Fibroblast of skin of scalp (primary cell): ENCODE measurements at places on chromosomes 11 and 22.

DNA sequence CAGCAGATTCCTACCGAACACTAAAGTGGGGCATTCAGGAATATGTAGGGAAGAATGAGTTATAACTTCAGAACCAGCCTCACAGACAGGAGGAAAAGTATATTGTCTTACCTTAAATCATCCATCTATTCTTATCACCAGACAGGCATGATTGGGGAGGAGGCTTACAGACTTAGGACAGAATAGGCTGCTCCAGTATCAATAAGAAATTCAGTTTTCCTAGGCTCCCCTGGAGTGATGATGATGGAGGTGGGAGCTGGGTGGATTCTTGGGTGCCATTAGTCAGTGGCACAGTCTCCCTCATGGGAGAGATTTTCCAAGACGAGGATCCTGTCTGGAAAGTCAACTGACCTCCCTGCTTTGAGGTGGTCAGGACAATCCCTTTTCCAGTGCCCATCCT, 225.0 kb downstream of the AASDHPPT start:
- no peak for DNase-seq

- no peak for DNase-seq
Observed at GRCh38 chr11:75526192-75526541, 426 bp upstream of the GDPD5 start.

GRCh38 chr11:8016440-8016839, 29.3 kb downstream of the EIF3F start:
- no peak for DNase-seq

DNA sequence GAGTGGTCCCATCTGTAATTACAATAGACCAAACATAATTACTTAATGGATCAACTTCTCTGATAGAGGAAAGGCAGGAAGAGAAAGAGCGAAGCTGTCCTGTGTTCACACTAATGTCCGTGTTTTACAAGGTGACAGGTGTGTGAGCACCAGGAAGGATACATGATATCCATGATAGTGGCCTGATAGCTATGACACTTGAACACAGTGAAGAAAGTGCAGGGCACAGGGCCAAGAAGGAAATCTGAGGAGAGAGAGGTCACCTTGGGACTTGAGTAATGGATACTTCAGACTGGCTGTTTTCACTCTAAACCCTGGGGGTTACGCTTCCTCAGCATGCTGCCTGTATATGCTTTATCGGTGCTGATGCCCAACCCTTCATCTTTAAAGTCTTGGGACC, 29.4 kb downstream of the TUB start:
- no peak for DNase-seq

DNA sequence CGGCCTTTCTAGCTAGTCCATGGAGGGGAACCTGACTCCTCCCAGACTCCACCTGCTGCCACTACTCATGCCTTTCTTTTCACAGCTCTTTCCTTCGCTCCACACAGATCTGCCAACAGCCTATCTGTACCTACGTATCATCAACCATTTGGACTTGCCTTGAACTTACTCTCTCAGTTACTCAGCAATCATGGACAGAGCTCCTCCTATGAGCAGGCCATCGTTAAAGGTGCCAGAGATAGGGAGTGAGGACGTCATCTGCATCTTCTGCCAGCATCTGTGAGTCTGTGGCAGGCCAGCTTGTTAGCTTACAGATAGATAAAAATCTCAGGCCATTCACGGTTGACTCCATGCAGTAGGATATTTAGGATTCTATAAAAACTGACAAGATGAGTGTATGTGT, 162.9 kb upstream of the ZBED5 start:
- no peak for DNase-seq

DNA sequence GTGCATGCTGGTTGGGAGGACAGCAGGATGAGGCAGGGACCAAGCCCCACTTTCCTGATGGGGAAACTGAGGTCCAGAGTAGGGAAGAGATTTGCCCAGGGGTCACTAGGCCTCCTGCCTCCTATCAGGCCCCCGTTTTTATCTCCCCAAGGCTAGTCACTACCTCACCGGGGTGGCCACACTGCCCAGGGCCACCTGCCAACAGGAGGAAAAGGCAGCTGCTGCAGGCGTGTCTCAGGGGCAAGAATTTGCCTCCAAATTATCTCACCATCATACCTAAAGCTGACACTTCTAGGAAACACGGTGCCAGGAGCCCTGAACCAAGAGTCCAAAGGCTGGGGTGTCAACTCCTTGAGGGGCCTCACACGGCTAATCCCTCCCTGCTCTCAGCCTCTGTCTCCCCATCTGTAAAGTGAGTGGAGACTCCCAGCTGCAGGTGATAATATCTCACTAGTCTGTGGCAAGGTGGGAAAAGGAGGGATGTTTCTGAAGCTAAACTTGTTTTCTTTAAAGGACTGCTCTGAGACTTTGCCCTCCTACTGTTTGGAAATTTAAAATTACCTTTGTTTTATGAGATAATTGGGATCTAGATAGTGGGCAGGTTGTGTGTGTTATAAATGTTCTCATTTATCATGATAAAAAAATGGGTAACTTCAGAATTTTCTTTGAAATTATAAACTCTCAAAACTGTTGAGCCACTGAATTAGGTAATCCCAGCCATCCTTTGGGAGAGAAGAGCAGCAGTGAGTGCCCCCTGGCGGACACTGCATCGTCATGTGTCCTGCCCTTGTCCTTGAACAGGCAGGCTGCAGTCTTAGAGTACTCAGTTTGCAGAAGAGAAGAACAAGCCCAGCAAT, 60.0 kb downstream of the MYO7A start:
- DNase-seq: peak; percentile 70

DNA sequence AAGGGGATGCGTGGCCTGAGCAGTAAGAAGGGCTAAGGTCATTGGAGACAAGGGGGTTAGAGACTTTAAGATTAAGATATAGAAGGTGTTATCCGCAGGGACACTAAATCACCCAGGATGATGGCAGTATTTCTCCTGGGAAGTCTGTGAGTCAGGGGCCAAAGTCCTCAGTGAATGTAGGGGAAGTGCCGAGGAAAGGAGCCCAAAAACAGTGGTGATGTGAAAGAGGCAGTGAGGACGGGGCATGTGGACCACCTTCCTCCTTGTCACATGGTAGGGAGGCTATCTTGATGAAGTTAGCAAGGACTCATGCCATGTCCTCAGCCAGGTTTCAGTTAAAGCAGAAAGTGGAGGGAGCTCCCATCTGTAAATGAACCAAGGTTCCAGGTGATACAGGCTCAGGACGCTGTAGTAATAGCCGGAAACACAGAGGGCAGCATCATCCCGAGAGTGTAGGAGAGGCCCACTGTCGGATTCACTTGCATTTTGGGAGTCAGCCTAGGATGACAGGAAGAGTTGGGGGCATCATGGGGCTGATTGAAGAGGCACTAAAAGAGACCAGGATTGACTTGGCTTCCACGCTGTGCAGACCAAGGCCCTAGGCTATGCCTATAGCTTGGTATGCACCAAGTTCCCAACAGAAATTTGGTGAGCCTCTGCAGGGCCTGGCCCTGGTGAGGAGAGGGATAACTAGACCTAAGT, 33.5 kb downstream of the WEE1 start:
- DNase-seq: no peak

DNA sequence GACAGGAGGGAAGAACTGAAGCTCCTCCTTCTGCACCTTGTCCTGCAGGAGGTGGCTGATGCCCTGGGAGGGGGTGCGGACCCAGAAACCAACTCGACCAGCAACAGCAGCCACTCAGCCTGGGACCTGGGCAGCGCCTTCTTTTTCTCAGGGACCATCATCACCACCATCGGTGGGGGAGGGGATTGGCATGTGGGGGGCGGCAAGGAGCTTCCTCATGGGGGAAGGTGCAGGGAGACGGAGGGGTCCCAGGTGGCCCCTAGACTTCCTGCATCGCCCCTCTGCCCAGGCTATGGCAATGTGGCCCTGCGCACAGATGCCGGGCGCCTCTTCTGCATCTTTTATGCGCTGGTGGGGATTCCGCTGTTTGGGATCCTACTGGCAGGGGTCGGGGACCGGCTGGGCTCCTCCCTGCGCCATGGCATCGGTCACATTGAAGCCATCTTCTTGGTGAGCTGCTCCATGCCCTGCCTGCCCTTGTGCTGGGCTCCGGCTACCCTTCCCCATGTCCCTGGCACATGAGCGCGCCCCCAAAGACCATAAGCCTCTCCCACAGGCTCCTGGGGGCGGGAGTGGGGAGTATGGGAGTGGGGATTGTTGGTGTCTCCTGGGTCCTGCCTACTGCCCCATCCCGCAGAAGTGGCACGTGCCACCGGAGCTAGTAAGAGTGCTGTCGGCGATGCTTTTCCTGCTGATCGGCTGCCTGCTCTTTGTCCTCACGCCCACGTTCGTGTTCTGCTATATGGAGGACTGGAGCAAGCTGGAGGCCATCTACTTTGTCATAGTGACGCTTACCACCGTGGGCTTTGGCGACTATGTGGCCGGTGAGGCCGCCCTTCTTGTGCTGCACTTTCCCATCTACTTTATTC, 3.1 kb upstream of the CATSPERZ start:
- no peak for DNase-seq

- no peak for DNase-seq
Observed at GRCh38 chr11:67366546-67366945, 6.9 kb downstream of the CLCF1 start.

DNA sequence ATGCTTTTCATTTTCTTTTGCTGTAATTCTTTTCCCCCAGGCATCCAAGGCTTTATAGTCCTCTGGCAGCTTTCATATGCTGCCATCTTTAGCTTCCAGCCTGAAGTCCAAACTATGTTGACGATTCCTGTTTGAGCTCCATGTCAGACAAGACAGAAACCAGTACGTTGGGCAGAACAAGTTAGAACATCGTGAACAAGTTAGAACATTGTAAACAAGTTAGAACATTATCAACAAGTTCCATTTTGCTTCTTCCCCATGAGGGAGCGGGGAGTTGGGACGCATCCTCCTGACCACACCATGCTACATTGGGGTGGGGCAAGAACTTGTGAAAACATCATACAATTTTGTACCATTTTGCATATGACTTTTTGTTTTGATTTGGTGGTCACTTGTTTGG, 23.9 kb downstream of the GLB1L2 start:
- DNase-seq: no peak

DNA sequence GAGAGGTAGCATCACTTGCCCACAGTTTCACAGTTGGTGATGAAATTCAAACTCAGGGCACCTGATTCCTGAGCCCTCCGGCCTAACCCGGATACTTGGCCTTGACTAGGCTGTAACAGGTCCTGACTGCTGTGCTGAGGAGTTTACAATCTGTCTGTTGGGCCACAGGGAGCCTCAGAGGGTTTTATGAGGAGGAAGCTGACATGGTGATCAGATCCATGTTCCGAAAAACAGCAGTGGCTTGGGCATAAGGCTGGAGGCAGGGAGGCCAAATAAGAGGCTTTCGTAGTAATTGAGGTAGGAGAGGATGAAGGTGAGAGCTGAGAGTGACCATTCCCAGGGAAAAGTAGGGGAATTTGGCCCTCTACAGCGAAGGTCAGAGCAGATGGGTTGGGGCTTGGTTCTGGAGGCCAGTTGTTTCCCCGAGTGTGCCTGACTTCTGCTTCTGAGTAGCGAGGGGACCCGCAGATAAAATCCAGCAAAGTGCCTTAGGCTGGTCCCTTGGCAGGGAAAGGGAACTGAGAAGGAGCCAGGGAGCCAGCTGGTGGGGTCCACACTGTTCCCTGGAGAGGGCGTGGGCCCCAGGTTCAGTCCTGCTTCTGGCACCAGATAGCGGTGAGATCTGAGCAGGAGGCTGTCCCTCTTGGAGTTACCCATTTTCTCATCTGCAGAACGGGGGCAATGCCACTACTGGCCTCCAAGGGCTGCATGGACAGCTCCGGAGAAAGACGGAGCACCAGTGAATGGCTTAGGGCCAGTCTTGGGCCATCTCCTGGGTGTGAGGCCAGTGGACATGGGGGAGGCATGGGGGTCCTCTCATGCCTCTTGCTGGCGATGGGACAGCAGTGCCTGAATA, 6.5 kb downstream of the PRDM11 start:
- DNase-seq: no peak

DNA sequence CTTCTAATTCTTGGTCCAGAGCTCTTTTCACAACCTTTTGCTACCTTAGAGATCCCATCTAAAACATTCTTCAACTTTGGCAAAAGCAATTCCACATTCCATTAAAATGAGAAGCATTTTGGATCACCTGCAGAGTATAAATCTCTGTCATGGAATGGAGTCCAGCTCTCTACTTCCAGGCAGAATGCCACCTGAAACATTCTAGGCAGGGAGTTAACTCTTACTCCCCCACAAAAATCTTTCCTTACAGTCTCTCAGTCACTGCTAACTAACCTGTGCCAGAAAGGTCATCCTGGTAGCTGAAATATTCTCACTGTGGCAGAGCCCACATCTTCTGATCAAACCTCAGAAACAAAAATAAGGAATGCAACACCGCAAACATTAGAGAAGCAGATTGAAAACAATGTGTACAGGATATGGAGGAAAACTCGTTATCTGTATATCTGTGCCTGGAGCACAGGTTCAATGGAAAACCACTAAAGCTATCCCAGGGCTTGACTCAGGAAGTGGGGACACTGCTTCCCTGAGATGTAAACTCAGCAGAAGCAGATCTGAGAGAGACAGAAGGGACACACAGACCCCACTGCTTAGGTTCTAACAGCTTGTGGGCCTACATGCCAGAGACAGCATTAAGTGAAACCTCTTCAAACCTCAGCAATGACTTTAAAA, 78.9 kb downstream of the KCNC1 start:
- DNase-seq: no peak

DNA sequence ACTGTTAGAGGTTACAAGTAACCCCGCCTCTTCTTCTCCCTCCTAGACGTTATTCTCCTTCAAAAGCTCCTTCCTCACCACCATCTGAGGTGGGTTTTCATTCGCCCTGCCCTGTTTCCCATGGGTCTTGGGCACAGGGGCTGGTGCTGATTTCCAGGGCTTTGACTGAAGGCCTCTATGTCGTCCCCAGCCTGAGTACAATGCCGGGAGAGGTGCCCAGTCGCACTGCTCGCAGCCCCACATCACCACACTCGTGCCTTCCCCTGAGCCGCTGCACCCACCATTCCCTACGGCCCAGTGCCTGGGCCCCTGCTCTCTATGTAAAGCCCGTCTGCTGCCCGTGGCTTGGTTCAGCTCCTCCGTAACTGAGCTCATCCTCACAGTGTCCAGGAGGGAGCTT, 169.8 kb downstream of the DSCAML1 start:
- no peak for DNase-seq

DNA sequence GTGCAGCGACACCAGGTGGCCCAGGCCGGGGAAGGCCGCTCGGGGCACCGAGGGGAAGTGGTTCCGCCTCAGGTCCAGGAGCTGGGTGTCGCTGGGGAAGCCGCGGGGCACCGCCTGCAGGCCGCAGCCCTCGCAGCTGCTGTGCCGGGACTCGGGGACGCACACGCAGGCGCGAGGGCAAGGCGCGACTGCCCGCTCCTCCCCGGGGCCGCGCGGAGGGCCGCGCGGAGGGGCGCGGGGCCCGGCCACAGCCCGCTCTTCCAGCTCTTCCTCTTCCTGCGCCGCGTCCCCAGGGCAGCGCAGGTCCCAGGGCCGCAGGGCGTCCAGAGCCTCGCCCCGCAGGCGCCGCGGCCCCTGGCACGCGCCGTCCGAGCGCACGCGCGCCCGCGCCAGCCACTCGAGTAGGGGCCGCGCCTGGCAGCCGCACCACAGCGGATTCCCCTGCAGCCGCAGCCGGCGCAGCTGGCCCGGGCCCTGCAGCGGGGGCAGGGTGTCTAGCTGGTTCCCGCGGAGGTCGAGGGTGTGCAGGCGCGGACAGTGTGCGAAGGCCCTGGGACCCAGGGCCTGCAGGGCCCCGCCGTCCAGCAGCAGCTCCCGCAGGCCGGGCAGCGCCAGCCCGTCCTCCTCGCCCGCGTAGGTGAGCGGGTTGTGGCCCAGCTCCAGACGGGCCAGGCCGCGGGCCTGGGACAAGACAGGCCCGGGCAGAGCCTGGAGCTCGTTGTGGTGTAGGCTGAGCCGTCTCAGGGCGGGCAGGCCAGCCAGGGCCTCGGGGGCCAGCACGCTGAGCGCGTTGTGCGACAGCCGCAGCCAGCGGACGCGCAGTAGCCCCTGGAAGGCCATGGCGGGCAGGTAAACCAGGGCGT, 2.8 kb downstream of the CHADL start:
- DNase-seq: peak; percentile 42
